ENCODE measurements at places on chromosomes 4 and X.

GRCh38 chr4:10688846-10689245, 4.3 kb upstream of the CLNK start:
- no peak for DNase-seq

- no peak for DNase-seq
Measured at GRCh38 chr4:95073646-95074045, 315.9 kb downstream of the BMPR1B start.

DNA sequence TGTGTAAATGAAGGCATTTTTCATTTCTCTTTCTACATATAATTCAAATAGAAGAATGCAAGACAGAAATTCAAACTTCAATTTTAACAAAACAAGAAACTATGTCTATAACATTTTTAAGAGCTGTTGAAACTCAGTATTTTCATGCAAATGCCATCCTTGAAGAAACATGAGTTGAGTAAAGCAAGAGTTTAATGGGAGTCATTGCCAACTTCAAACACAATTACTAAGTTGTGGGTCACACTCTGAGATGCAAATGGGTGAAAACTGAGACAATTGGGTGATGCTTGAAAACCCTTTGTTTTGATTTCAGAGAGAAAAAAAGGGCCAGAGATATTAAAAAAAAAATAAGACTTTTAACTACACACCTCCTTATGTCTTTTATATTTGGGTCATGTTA, 865.9 kb downstream of the FAT4 start:
- no peak for DNase-seq

GRCh38 chr4:40327340-40327739, 7.8 kb upstream of the CHRNA9 start:
- DNase-seq: no peak

Data from EL (cell line).